PC-9 (cell line): ENCODE measurements at places on chromosomes 11 and 22. TPM values are rescaled to one million over a fixed set of nuclear protein-coding genes. Genes with fewer than 3 reads are reported as not detected.

OR2AG2 gene
- 0.11 and 0.25 TPM in 2 replicates for total RNA-seq

DNA sequence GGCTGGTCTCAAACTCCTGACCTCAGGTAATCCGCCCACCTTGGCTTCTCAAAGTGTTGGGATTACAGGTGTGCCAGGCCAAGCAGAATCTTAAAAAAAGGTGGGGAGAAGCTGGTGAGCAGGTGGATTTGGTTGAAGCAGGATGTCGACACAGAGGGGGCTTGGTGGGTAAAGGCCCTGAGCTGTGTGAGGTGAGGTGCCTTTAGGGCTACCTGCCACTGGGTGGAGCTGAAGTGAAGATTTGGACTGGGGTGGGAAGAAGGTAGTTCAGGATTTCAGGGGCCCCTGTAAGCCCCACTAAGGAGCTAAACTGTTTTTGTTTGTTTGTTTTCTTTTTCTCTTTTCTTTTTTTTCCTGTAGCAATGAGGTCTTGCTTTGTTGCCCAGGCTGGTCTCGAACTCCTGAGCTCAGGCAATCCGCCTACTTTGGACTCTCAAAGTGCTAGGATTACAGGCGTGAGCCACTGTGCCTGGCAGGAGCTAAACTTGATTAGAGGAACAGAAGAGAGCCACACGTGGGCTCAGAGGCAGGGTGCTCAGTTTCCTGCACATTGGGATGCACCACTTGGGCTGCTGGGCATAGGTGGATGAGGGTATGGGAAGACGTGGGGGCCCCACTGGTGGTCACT, 6.0 kb downstream of the P2RX6 start:
- no peaks in the 10 kb centered on the region for H3K36me3 ChIP-seq
- no peaks in the 10 kb centered on the region for H3K4me1 ChIP-seq
- DNase-seq = no peak
- H3K4me3 ChIP-seq = no peak overlapping the region

- no peak overlapping the region for H3K4me3 ChIP-seq
- H3K27ac ChIP-seq = no peak overlapping the region
- no peaks in the 10 kb centered on the region for H3K4me1 ChIP-seq
- peaks cover 25% of the 10 kb centered on the region; the same call in 1 of the 2 replicates for H3K27me3 ChIP-seq
- no peaks in the 10 kb centered on the region for H3K36me3 ChIP-seq
These were observed 48.5 kb upstream of the VPREB1 start for GRCh38 chr22:22196018-22196533.

GRCh38 chr11:47948137-47948536, 32.2 kb upstream of the PTPRJ start:
- H3K4me1 ChIP-seq = peaks cover 47% of the 10 kb centered on the region
- no peaks in the 10 kb centered on the region for H3K27me3 ChIP-seq
- peak overlapping the region; percentile 79 for H3K27ac ChIP-seq
- DNase-seq = no peak
- no peaks in the 10 kb centered on the region for H3K36me3 ChIP-seq

GPHA2 gene
- total RNA-seq = 1.0 and 2.1 TPM in 2 replicates

PANX2 gene
- 46.3 and 51.7 TPM in 2 replicates for total RNA-seq

GRCh38 chr11:6377902-6378639, 12.2 kb upstream of the SMPD1 start:
- no peak overlapping the region for H3K27ac ChIP-seq
- no peaks in the 10 kb centered on the region for H3K36me3 ChIP-seq
- H3K4me3 ChIP-seq = no peak overlapping the region
- no peak for DNase-seq
- 0 out of 2 replicates have a peak, but pooled peaks cover 7% of the 10 kb centered on the region for H3K27me3 ChIP-seq

DNA sequence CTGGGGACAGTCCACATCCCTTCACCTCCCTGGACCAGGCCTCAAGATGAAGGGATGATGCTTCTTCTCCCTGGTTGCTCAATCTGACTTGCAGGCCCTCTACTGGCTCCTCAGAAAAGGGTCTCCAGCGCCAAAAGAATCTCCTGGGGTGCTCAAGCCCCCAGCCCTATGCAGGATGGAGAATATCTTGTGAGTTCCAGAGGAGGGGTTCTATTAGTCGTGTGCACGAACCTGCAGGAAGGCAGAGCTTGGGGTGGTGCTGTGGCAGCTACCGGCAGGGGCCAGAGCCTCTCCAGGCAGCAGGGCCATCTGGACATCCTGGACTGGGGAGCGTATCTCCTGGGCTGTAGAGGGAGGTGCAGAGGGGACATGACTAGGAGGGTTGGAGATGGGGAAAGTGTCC, 1339.5 kb downstream of the BRD1 start:
- peaks cover 52% of the 10 kb centered on the region for H3K27me3 ChIP-seq
- DNase-seq = no peak
- no peaks in the 10 kb centered on the region for H3K4me1 ChIP-seq
- H3K4me3 ChIP-seq = no peak overlapping the region

- DNase-seq = no peak
- H3K27me3 ChIP-seq = peaks cover 5% of the 10 kb centered on the region; the same call in 1 of the 2 replicates
- no peaks in the 10 kb centered on the region for H3K36me3 ChIP-seq
- H3K4me3 ChIP-seq = no peak overlapping the region
These were observed 131.2 kb downstream of the OSBP2 start for GRCh38 chr22:30825711-30826505.

DNA sequence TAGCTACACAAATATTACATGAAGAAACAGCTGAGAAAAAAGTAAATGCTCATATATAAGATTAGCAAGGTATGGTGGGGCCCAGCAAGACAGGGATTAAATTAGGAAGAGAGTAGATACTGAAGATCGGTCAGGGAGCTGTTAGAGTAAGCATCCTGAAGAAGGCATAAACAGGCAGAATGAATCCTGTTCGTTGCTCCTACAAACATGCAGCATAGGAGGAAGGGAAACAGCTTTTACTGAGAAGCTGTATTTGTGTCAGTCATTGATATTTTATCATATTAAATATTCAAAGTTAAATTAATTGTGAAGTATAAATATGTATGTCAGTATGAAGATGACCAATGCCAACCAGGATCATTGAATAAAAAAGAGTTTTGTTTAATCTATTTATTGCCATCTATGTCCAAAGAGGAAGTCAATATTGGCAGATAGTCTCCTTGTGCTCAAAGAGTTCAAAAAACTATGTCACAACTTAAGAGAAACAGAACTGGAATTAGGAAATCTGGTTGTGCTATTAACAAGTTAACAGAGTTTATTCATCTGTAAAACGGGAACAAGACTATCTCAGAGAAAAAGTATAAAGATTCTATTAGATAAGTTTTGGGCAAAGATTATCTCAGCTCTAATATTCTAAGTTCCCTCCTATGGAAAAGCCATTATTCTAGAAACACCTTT, 255.2 kb downstream of the GRM5 start:
- no peaks in the 10 kb centered on the region for H3K27me3 ChIP-seq
- no peak overlapping the region for H3K4me3 ChIP-seq
- DNase-seq = no peak
- no peaks in the 10 kb centered on the region for H3K36me3 ChIP-seq

- H3K36me3 ChIP-seq = no peaks in the 10 kb centered on the region
- no peak for DNase-seq
- H3K4me1 ChIP-seq = no peaks in the 10 kb centered on the region
- no peak overlapping the region for H3K4me3 ChIP-seq
- no peaks in the 10 kb centered on the region for H3K27me3 ChIP-seq
These were observed 14.1 kb upstream of the GLYAT start for GRCh38 chr11:58745705-58746364.

- H3K4me1 ChIP-seq = peaks cover 14% of the 10 kb centered on the region
- H3K27ac ChIP-seq = no peak overlapping the region
- no peaks in the 10 kb centered on the region for H3K36me3 ChIP-seq
- DNase-seq = no peak
- no peaks in the 10 kb centered on the region for H3K27me3 ChIP-seq
These were observed 24.1 kb upstream of the WNT7B start for GRCh38 chr22:46001046-46001425.
